Dermis blood vessel endothelial cell (primary cell): ENCODE measurements at places on chromosomes 11 and 22. TPM values are rescaled to one million over a fixed set of nuclear protein-coding genes. Genes with fewer than 3 reads are reported as not detected.
A peak's percentile ranks its signal among the peaks of the same experiment; 100 is the strongest.

DNA sequence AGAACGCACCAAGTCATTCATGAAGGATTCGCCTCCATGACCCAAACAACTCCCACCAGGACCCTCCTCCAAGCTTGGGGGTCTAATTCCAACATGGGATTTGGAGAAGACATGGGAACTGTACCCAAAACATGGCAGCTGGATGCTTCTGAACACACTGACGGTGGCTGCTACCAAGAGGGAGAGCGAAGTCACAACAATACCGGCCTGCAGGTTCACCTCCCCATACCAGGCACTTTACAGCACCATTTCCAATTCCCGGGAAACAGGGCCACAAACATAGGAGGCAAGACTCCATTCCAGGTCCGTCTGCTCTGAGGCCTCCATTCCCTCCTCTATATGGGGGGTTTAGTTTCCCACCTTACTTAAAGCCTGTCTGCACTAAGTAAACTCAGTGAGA lies 75.8 kb downstream of the LINC01488 start:
- no peak for DNase-seq

The VWA5A gene
- total RNA-seq, result 7.8 and 8.2 TPM in 2 replicates

The BRSK2 gene
- 0.23 and 0.51 TPM in 2 replicates for total RNA-seq

DNA sequence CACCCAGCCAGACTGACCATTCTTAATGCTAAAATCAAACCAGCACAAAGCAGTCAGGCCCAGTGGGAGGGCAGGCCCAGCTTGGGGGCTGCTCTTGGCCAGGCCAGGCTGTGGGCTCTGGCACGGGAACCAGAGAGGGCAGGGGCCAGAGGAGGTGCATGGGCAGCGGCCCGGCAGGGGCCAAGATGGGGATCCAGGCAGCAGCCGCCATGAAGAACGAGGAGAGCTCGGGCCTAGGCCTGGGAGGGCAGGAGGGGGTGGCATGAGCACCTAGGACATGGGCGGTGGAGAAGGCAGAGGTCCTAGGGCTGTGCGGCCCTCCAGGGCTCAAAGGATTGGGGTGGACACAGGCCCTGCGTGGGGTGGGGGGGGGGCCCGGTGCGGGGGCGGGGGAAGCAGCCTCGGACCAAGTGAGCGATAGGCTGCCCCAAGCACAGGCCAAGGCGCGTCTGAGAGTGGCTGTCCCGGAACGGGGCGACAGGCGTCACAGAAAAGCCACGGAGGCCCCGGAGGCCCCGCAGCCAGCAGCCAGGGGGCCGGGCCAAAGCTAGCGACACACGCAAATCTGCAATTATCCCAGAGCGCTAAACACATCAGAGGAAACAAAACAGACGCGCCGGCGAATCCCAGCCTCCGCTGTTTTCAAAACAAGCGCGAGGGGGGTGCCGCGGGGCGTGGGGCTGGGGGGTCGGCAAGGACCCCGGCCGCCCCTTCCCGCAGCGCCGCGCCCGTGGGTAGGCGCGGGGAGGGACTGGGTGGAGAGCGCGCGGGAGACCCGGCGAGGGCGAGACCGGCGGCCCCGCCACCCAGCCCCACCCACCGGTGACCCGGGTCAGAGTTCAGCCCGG lies 8.3 kb downstream of the PLXNB2 start:
- peak; percentile 47 for DNase-seq

- no peak for DNase-seq
These were observed 31.4 kb upstream of the AQP11 start for GRCh38 chr11:77558380-77558779.

GRCh38 chr11:69299023-69299461 lies 5.1 kb downstream of the MYEOV start:
- DNase-seq, result no peak
